SJSA1 (cell line): ENCODE measurements at places on chromosomes 5 and 9.

DNA sequence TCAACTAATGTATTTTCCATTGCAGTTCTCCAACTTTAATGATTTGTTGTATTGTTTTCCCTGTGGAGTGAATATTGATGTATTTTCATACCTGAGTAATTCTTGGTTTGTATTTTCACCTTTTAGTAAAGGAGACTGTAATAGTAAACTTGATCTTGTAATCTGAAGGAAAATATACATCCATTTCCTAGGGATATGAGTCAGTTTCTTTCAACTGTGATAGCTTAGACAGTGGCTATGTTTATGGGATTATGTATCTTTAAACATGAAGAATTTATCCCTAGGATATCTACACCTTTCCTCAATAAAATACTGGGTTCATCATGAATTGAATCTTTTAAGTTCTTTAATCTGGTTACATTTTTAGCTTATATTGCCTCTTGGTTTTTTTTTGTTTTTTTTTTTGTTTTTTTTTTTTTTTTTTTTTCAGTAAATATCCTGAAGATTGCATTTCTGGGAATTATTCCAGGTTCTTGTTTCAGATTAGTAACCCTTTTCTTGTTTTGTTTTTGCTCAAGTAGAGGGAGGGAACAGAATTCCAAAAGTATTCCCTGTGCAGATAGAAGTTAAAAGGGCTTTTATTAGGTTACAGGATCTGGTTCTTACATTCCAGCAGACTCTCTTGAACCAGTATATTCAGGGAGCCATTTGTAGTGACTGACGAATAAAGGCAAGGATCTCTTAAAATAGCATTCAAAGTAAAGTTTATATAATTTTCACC, 7.1 kb downstream of the WDR36 start:
- DNase-seq: no peak

DNA sequence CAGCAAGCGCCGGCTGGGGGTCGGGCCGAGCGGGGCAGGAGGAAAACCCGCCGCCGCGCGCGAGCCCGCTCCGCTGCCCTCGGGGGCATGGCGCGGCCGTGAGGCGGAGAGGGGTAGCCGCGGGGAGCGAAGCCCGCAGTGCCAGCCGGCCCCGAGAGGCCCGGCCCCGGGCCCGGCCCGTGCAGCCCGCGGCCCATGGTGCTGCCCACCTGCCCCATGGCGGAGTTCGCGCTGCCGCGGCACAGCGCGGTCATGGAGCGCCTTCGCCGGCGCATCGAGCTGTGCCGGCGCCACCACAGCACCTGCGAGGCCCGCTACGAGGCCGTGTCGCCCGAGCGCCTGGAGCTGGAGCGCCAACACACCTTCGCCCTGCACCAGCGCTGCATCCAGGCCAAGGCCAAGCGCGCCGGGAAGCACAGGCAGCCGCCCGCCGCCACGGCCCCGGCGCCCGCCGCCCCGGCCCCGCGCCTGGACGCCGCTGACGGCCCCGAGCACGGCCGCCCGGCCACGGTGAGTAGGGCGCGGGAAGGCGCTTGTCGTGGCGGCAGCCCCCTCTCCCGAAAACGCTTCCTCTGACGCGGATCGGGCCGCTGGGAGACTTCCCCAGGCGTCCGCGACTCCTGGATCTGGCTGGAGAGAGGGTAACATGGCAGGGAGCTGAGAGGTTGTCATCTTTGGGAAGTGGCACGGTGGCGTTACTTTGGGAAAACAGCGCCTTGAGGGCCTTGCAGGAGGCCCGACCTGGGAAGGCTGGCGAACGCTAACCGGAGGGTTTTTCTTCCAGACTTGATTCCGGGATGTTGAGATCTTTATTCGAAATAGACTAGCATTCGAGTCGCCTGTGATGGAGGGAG, 523 bp downstream of the MAML1 start:
- peak; percentile 64 for DNase-seq

DNA sequence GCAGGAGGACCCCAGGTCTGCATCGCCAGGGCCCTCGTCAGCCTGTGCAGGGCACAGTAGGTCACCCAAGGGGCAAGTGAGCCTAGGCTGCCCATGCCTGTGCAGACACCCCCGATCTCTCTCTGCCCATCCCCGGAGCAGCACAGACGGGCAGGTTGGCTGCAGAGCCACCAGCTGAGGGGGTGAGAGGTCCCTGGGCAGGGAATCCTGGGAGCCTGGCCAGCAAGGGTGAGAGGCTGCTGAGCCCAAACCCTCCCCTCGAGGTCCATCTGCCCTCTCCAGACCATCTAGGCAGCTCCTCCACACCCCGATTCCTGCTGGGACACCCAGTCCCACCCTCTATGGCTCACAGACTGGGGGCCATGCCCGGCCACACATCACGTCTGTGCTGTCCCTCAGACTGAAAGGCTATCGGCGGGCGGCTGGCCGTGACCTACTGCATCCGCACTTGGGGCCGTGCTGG, 2.8 kb upstream of the DPP7 start:
- no peak for DNase-seq

- peak; percentile 43 for DNase-seq
These were observed 70.5 kb downstream of the PIK3R1 start for GRCh38 chr5:68285851-68286611.

GRCh38 chr9:29437526-29437925, 1864.2 kb upstream of the C9orf72 start:
- no peak for DNase-seq

DNA sequence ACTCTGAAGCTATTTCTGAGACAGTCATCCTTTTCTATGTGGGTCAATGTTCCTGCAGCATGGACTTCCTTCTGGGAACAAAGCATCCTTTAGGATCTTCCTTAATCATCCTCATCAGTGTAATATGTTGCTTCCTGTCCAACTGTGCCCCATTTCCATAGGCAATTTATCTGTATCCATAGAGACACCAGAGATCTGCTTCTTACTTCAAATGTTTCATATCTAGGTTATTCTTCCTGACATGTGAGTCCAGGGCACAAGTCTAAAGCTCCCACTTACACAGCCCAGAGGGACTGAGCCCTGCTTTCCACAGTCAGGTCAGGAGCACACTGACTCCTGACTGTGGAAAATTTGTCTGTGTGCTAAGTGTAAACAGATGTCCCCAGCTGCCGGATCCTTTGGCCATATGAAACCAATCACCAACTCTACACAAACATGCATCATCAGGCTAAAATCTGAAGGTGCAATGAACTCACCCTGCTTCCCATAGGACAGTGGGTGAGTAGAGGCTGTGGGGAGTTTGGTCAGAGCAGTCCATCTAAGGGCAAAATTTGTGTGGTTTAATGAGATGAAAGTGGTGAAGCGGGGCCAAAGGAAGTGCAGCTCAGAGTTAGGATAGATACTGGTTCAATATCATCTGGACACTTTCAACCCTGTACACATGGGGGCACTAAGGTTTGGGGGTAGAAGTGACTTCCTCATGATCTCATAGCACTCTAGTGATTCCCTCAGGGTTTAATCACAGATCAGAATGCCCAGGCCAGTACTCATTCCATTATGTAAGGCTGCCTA, 85.2 kb upstream of the TNC start:
- peak; percentile 7 for DNase-seq

- DNase-seq: no peak
These were observed 51.8 kb upstream of the RETREG1 start for GRCh38 chr5:16668631-16669030.

DNA sequence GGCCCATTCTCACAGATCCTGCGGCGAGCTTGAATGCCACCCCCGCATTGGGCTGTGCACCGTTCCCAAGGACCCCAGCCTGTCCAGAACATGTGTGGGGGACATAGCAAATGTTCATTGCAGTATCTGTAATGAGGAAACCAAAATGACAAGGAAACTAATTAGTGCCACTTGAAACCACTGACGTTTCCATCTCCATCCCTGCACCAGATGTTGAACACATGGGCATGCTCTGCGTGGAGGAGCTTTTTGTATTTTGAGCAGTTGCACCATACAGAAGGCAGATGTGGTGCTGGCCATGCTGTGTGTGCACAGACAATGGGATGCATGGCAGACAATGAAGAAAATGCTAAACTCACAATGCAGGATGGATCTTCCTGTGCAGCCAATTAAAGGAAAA, 437.7 kb downstream of the SEMA5A start:
- no peak for DNase-seq

DNA sequence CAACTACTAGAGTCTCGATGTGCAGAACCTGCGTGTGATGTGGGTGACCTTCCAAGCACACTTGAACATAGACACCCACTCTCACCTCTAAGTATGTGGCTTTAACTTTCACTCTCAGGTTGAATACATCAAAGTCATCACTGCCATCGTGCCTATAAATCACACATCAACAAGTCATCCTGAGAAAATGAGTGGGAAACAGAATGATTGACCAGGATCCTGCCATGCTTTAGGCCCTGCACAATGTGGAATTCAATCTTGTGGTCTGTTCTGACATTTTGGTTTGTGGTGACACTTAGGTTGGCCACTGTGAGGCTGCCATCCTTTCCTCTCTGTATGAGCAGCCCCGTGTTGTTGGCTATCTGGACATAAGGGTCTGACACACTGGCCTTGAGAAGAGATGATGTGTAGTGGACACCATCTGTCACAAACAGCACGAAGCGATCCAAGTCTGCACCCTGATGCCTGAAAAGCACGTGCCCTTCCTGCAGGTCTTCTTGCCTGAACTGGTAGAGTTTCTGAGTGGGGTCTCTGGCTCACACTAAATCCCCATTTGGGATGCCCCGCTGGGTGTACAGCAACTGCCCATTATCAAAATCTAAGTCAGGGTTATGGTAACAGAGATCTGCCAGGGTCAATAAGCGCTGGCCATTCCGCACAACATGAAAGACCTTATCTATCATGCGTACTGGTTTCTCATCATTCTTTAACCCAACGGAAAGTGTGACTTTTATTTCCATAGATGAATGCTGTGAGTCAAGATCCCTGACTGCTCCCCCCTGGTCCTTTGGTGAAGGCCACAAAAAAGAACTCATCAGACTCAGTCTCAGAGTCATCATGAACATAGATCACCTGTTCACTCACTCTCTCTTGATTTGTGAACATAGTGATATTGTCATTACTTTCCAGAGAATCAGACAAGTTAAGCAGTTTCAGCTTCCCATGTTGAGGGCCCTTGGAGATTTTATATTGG, 116.6 kb downstream of the ESM1 start:
- no peak for DNase-seq

DNA sequence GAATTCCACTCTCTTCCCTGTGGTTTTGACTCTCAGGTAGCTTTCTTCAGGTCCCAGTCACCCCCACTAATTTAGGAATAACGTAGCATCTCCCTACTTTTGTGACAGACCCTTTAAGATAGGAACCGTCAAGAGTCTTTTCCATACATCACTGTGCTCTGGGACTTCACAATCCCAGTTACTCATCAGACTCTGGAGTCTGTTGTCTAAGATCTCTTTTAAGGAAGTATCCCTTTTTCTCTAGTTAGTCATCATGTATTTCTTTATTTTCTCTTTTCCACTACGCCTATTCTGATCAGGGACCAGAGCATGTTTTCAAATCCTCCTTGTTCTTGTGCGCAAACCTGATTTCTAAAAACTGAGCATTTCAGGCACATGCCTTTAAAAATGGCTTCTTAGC, 143.0 kb downstream of the GOLPH3 start:
- no peak for DNase-seq

GRCh38 chr5:131198625-131199024, 27.9 kb downstream of the LYRM7 start:
- DNase-seq: no peak

- peak; percentile 60 for DNase-seq
These were observed 569.8 kb upstream of the ADAMTS16 start for GRCh38 chr5:4570047-4570995.

DNA sequence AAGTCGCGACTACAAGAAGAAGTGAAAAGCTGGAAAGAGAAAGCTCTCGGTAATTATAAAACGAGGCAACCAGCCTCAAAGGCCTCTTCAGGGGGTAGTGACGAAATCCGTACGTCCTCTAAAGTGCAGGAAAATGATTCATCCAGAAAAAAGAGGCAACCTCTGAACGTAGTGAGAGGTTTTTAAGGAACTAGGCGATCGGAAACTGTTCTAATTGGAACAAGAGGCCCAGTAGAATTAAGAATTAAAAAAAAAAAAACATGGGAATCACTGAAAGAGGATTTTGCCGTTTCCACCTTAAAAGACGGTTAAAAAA, 1.0 kb downstream of the CSNK1A1 start:
- DNase-seq: no peak
